ENCODE measurements at places on chromosomes 5 and 9.

DNA sequence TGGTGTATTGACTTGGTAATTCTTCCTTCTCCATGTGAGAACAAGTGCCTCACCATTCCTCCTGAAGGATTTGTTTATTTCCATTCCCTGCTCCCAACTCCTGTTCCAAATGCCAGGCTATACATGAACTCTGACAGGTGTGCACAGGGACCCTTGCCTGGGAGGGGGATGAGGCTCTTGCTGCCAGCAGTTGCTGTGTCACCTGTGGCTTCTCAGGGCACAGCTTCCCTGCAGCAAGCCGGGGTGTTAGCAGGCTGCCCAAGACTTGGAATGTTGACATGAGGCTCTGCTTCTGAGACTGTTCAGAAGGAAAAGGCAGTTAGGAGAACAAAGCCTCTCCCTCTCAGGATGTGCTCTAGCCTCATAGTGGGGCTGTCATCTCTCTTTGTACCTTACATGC lies 131.3 kb downstream of the DOCK2 start:
- no peak for DNase-seq

DNA sequence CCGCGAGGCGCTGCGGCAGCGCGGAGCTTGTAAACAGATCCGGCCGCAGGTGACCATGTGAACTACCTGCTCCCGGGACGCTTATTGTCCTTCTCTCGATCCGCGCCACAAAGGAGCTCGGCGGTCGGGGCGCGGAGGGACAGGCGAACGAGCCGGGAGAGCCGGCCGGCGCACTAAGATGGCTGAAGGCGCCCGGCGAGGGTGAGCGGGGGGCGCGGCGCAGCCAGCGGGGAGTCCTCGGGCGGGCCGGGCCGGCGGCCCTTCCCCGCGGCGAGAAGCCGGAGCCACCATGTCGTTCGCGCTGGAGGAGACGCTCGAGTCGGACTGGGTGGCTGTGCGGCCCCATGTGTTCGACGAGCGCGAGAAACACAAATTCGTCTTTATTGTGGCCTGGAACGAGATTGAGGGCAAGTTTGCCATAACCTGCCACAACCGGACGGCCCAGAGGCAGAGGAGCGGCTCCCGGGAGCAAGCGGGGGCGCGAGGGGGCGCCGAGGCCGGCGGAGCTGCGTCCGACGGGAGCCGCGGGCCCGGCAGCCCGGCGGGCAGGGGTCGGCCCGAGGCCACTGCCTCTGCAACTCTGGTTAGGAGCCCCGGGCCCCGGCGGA lies 535 bp downstream of the JMY start:
- peak; percentile 39 for DNase-seq

DNA sequence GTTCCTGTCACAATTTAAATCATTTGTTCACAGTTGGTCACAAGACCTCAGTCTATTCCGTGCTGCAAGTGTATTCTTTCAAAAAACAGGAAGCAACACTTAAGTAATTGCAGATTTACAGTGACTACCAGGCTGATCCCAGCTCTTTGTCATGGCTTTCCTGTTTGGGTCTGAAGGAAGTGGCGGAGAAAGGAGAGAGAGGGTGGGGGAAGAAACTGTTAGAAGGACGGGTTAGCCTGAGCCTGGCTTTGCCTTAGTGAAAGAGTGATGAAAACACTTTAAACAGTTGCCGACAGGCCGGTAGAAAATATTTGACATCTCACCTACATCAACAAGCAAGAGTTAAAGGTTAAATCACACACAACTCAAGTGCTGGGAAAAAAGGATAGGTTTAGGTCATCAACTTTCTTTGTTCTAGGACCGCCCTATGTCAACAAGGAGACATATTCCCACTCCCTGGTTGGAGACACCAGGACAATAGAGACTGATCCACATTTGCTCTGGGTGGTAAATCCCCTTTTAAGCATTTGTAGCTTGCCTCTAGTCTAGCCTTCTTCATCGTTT lies 102.2 kb upstream of the DAB2 start:
- DNase-seq: no peak

GRCh38 chr5:14171621-14172020 lies 28.5 kb downstream of the TRIO start:
- DNase-seq: no peak

GRCh38 chr9:114507726-114508125 lies 2.5 kb upstream of the WHRN start:
- DNase-seq: no peak

DNA sequence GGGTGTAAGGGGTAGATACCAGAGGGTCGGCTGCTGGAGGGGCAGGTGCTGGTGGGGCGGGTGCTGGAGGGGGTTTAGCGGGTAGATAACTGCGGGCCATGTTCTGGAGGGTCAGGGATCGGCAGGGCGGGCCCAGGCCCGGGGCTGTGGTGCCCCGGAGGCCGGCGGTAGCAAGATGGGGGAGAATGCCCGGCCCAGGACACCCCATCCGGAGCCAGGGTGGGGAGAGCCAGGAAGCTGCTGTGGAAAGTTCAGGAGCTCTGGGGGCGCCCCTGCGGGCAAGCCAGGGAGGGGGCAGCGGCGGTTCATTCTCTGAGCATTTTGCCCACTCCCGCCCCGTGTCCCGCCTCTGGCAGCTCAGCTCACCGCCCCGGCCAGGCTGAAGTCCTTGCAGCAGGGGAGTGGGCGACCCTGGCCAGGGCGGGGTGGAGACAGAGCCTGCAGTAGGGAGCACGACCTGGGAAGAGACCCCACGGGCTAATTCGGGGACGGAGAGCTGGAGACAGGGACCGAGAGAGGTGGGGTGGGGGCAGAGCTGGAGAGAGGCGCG lies 538 bp downstream of the PRRT1B start:
- no peak for DNase-seq

DNA sequence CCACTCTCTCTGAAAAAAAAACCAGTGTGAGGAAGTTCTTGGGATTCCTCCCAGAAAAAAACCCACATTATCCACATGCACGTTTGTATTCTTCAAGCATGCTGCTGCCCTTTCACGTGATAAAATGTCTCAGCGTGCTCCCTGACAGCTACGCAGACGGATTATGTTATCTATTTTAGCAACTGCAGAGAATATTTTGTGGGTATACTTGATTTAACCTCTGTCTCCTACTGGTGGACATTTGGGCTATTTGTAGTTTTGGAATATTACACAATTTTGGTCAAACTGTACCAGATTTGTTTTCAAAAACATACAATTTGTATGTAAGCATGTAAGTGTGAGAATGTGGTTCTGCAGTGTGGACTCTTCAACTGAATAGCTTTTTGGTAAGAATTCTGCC lies 10.7 kb downstream of the PRRC2B start:
- DNase-seq: no peak

DNA sequence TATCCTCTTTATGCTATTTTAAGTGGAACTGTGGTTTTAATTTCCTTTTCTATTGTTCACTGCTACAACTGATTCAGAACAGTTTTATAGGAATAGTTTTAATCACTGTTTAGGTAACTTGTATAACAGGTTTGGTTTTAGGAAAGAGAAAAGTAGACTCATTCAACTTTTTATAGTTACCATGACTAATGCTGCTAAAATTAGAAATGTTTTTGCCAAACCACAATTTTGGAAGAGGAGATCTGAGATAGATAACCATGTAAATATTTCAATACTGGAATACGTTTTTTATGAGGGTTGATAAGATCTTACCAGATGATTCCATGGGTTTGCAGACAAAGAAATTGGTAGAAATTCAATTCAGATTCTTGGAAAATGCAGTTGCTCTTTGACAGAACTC lies 404.6 kb upstream of the ARRDC3 start:
- no peak for DNase-seq

DNA sequence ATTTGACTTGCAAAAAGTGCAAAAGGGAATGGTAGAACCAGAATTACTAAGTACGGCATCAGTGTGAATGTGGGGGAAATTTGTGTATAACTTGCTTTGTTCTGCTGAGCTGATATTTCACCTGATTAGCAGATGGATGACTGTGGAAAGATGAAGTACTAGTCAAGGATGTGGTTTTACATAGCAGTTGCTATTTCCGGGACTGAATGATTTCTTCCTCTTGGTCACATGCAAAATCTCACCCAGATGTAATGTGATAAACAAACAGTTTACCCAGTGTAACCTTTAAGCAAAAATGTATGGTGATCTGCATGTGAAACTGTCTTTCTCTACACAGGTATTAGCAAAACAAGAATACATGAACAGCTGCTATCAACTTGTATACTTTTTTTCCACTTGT lies 46.1 kb downstream of the DCP2 start:
- DNase-seq: no peak

DNA sequence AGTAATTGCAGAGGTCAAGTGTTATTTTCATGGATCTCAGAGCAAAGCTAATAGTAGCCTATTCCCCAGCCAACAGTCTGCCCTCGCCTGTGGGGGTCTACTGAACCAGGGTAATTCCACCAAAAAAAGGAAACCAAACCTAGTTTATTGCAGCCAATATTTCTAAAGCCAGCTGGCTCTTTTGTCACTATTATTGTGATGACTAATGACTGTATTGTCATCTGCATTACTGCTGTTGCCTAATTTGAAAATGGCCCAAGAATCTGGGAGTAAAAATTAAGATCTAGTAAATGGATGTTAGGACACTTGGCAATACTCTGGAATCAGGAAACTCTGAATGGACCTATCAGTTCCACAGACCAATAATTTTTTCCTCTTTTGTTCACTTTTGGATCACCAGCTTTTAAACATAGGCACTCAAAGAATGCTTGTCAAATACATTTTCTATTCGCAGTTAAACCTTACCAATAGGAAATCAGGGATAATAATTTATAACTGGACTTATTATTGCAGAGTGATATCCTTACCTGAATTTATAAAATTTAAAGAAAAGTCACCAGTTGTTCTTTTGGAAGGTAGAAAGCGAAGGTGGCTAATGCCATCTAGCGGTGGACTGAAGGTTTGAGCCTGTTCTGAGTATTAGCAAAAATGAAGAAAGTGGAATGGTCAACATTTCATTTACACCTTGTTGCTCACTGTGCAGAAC lies 69.2 kb downstream of the SYK start:
- no peak for DNase-seq

DNA sequence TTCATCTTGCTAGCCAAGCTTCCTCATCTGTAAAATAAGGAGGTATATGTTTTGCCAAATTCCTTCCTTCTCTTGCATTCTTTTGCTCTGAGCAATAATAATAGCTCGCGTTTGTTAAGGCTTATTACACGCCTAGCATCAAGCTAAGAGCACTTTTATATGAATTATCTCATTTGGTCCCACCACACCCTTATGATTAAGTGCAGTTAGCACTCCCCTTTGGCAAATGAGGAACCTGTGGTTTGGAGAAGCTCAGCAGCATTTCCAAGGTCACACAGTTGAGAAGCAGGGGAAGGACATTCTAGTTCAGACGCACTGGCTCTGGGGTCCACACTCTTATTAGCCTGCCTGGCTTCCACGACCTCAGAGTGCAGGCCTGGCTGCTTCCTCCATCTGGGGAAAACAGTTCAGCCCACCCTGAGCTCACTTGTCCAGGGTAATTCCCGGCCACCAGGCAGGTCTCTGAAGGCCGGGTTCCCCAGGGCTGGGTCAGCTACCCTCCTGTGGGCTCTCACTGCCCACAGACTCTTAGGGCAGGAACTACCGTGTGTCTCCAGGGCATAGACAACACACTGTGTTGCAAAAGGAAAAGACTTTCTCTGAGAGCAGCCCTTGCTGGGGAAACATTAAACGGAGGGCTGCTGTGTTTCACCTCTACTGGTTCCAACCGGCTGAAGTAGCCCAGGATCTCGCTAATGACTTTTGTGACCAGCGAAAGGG lies 9.9 kb upstream of the FBP1 start:
- DNase-seq: no peak

DNA sequence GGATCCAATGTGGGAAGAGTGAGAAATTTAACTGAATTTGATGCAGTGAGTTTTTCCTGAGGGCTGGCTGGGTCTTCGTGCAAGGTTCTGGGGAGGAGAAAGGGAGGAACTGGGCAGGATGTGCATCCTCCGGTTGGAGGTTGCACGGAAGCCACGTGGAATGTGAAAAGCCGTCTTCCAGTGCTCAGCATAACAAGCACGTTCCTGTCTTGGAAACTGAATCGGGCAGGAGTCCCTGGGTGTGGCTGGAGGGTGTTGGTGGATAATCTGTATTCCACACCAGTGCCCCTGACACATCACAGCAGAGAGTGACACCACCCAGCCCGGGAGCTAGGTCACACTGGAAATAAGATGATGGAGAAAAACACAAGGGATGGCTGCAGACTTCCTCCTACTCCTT lies 154.3 kb downstream of the C5orf15 start:
- no peak for DNase-seq

GRCh38 chr5:38681029-38681706 lies 124.7 kb upstream of the LIFR start:
- no peak for DNase-seq

DNA sequence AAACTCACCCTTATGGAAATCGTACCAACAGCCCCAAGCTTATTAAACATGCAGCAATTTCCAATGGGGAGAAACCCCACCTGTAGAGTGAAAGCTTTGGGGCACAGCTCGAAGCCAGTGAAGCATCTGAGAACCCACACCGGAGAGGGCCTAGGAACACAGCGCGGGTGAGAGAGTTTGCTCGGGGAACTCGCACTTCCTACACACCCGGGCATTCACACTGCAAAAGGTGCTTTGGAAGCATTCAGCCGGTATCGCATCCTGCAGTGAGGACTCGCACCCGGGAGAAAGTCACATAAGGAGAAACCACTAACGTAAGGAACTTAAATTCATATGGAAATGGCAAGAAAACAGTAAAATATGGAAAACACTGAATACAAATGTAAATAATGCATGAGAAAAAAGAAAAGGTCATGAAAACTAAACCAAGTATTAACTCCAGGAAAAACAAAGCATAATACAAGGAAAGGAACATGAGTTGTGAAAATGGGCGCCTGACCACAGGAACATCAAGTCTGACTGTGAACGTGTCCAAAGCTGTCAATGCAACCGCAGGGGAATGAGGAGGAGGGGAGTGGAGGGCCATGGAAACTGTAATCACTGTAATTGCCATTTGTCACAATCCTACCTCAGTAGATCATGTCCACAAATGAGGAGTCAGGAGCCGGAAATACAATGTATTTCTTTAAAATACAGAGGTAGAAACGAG lies 28.7 kb downstream of the CAMSAP1 start:
- no peak for DNase-seq

DNA sequence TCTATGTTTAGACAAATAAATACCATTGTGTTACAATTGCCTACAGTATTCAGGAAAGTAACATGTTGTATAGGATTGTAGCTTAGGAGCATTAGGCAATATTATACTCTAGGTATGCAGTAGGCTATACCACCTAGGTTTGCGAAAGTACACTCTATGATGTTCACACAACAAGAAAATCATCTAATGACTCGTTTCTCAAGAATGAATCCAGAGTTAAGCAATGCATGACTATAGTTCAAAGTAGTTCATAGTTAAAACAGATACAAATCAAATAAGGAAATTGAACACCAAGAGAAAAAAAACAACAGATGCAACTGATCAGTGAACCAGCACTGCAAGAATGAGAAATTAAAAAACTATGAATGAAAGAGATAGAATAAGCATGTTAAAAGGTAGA lies 27.6 kb upstream of the ABLIM3 start:
- DNase-seq: no peak

Data from GM12891 (cell line).